SW 1271 (cell line): ENCODE measurements at places on chromosomes 4 and X.

DNA sequence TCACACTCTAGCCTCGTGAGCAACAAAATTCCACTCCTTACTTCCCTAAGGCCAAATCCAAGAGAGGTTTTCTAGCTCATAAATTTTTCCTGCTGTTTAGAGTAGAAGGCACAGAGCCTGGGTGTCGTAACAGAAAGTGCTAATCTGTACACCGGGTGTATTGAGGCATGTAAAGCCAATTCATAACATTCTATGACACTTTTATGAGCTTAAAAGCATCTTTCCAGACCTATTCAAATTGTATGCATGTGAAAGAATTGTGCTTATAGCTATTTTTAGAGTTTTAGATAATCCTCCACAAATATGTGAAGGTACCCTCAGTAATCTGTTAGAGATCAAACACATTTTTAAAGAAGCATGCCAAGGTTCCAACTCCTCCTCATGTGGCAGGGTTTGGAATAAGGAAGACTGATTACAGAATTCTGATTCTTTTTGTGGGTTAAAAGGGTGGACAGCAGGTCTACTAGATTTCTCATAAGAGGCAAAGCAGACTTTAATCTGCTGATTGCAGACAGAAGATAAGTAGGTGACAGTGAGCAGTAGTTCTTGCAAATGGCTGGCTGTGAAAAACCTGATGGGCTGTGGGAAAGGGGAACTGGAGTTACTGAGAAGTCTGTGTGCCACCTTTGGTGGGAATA lies 25.5 kb upstream of the LRCH2 start:
- no peak for DNase-seq

- DNase-seq, result no peak
Observed at GRCh38 chrX:78375894-78376293, 48.5 kb upstream of the CYSLTR1 start.

- no peak for DNase-seq
Observed at GRCh38 chr4:152938237-152938947, 2.3 kb downstream of the FHDC1 start.

- no peak for DNase-seq
Observed at GRCh38 chr4:167031534-167032156, 202.6 kb downstream of the SPOCK3 start.

DNA sequence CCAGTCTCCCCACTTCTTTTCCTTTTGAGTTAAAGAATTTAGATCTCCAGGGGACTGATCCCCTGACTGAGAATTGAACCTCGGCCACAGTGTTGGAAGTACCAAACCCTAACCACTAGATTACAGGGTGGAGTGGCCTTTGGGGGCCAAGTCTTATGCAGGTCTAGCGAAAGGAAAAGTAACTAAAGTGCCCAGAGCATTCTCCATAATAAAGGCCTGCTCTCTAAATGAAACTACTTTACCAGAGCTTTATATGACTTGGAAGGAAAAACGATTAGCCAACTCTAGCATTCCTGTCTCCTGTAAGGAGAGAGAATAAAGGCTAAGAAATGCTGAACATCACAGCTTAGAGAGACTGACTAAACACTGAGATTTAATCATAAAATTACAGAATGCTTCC lies 788.0 kb downstream of the C4orf33 start:
- DNase-seq, result no peak

GRCh38 chr4:3389233-3390215 lies 52.2 kb upstream of the HGFAC start:
- no peak for DNase-seq

DNA sequence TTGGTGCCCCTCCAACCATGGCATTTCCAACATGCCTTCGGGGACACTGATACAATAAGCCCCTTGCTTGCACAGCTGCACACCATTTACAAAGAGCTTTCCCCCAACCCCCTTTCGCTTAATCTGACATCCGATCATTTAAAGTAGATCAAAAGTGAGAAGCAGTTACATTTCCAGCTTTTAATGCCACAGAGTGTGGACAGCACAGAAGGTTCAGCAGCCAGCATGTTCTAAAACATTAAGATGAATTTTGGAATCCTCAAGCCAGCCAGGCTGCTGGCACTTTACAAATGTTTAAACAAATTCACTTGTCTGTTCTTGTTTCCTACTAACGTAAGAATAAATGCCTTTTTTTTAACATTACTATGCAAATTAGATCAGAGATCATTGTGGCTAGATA lies 284.4 kb upstream of the LDB2 start:
- no peak for DNase-seq
